ENCODE measurements at places on chromosomes 4 and X.

GRCh38 chr4:74397748-74398426 is 32.9 kb downstream of the EREG start:
- DNase-seq: no peak

- peak; percentile 91 for DNase-seq
Measured at GRCh38 chr4:19850909-19851308, 400.8 kb upstream of the SLIT2 start.

DNA sequence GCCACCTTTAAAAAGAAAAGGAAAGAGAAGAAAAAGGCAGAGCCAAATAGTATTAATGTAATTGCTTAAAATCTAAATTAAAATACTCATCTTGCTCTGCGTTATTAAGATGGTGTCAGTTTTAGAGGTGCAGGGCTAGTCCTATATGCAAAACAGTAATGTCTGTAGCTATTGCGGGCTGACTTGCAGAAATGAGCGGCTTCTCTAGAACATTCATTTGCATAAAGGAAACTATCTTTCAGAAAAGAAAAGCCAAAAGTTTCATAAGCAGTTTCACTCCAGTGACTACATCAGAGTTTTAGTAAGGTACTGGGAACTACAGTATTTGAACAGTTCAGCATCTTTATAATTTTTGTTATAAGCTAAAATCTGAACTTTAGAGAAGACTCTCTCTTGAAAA is 6.0 kb downstream of the SMAD1 start:
- DNase-seq: no peak

- DNase-seq: no peak
Measured at GRCh38 chr4:93779228-93779627, 49.3 kb upstream of the ATOH1 start.

DNA sequence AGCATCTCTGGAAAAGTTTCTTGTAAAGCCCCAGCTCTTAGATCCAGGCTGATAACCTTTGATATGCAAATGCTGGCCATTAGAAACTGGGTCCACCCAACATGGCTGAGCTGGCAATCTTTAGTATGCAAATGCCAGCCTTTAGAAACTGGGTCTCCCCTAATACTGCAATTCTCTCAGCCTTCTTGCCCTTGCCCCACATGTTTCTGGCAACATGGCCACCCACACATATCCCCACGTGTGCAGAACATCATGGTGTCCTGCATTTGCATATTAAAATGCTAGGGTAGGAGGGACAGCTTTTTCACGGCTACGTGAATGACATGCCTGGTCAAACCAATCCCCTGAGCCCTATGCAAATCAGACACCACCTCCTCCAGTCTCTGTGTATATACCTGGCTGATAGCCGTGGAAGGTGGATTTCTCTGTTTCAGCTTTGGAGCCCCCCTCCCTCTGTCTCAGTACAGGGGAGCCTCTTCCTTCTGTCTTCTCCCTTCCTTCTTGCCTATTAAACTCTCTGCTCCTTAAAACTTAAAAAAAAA is 344.0 kb upstream of the NWD2 start:
- no peak for DNase-seq

DNA sequence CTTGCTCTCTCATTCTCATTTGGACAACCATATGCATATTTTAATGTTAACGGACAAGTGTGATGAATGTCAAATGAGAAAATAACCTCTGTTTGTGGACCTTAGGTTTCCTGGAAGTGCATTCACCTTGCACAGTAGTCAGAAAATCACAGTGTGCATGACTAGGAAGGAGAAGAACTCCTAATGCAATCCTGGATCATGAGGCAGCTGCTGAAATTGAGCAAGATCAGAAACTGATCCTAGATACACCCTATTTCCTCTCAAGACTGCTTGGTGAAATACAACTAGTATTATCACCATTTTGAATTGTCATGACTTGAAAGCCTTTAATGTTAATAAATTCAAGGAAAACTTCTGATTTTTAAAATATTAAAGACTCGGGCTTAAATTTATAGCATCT is 1148.9 kb downstream of the STIM2 start:
- no peak for DNase-seq

DNA sequence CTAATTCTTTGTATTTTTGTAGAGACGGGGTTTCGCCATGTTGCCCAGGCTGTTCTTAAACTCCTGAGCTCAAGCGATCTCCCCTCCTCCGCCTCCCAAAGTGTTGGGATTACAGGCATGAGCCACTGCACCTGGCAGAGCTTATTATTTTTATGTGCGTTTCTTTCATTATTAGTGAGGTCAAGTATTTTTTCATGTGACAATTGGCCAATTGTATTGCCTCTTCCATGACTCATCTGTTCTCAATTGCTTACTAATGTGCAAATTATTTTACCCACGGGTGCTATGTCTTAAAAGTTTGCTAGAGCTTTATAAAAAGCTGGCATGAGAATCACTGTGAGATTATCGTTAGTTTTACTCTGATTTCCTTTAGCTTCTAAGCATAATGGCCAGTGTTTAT is 13.0 kb upstream of the ARX start:
- DNase-seq: peak; percentile 78

DNA sequence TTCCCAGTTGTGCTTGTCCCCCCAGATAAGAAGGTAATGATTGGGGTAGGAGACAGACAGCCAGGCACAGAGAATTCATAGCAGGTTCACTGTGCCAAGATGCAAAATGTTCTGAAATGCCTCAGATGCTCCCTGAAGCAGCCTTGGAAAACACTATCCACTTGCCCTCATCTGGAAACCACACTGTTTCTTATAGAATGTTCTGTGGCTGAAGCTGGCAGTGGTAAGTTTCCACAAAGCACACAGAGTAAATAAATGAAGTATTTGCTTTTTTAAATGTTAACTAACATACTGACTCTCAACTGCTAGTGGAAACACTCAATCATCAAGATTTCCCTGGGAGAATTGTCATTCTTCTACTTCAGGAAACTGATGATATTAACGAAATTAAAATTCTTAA is 311.4 kb downstream of the PRDM5 start:
- DNase-seq: no peak

GRCh38 chr4:17690898-17691297 is 76.5 kb downstream of the MED28 start:
- no peak for DNase-seq

- DNase-seq: no peak
Measured at GRCh38 chr4:52588097-52588496, 71.0 kb downstream of the USP46 start.

DNA sequence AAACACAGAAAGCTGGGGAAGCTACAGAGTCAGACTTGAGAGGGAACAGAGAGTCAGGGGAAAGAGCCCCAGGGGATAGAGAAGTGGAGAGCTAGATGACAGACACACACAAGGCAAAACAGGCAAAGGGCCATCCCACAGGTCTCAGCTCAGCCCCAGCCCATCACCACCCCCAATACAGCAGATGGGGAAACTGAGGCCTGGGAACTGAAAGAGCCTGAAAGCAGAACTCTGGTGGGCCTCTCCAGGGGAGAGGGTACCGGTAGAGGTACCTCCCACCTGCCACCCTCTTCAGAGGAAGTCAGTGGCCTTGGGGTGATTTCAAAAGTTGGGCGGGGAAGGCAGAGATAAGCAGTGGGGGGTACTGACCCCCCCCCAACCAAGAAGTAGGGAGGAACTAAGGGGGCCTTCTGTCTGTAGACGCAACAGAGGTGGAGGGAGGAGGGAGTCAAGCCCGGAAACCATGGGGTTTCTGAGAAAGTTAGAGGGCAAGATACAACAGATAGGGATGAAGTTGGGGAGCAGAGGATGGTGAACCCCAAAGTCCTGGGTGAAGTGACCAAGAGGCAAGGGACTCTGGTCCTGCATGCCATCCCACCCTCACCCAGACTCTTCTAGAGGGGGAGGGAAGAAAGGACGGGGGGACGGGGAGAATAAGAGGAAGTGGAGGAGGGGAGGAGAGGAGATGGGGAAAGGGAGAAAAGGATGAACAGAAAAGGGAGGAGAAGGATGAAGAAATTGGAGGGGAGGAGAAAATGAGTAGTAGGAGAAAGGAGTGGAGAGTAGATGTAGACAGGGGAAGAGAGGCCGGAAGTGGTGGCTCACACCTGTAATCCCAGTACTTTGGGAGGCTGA is 3.2 kb downstream of the GATA1 start:
- DNase-seq: no peak

DNA sequence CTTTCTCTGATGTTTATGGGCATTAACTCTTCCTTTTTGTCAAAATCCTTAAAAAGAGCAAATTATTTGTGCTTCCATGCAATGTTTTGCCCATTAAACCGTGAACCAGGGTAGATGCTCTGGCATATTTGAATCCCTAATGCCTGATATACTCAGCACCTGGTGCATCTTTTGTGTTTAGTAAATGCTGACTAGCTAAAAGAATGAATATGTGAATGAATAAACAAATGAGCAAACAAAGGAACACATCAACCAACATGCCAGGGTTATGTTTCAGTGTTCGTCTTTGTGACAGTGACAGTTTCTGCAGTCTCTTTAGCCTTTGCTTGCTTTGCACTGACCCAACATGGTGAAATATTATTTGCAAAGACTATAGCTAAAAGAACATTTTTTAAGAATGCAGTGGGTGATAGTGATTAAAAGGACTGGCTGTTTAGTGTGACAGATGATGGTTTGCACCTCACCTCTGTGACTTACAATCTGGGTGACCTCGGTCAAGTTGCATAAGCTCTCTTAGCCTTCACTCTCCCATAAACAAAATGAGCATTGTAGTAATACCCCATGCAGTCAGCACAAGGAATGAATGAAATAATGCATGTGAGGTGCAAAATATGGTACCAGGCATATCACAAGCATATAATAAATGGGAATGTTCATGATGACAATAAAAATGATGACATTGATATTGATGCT is 29.5 kb downstream of the SMPX start:
- DNase-seq: no peak

GRCh38 chr4:151206241-151207005 is 70.5 kb upstream of the PRSS48 start:
- DNase-seq: no peak

- peak; percentile 82 for DNase-seq
Measured at GRCh38 chrX:154409222-154409871, at the start of gene DNASE1L1. Gene DNASE1L1 (minus strand): TSS chrX:154409254. CDS start chrX:154405568, 3,686 bp downstream.

- no peak for DNase-seq
Measured at GRCh38 chrX:101676571-101676970, 16.9 kb upstream of the ARMCX2 start.

DNA sequence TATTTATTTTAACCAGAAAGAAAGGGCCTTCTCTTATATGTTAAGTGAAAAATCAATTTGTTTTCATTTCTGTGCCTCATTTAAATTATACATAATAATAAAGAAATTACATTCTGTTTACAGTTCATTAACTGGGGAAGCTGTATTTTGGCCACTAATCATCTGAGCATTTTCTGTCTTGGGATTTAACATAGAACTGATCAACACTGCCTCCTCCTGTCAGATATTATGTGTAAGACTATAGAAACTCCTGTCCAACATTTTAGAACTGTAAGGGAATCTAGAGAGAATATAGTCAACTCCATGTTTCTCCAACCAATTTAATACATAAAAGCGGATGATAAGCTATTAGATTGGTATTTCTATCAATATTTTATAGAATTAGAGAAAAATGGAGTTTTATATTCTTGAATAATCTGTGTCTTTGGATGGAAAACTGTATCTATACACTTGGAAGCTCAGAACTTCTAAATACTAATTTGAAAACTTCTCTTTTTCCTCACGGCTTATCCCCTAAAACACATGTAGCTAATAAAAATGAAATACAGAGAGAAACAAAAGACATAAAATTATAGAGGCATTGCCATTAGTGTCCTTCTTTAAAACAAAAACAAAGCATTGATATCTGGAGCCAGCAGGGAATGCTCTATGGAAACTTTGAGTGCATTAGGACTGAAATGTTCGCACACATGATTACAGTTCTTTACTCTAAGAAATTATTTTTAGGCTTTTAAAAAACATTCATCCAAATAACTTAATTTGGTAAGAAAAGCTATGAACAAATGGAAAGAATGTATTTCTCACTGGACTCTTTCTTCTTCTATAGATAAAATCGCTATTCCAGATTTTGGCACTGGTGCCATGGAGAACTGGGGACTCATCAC is 33.1 kb downstream of the ENPEP start:
- DNase-seq: no peak

DNA sequence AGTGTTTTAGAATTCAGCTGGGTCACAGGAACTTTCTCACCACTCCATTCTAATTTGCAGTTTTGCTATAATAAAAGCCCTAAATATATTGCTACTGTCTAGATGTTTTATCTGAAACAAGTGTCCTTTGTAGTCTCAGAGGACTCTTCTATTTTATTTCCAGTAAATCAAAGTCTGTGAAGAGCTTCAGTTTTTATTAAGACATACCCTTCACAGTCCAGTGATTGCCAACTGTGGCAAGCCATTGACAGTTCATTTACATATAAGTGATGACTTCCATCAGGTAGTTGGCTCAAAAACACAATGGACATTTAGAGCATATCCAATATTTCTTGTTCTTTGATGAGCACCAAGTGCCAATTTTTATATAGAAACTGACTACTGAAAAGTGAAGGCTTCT is 466.1 kb downstream of the IQCM start:
- DNase-seq: no peak

DNA sequence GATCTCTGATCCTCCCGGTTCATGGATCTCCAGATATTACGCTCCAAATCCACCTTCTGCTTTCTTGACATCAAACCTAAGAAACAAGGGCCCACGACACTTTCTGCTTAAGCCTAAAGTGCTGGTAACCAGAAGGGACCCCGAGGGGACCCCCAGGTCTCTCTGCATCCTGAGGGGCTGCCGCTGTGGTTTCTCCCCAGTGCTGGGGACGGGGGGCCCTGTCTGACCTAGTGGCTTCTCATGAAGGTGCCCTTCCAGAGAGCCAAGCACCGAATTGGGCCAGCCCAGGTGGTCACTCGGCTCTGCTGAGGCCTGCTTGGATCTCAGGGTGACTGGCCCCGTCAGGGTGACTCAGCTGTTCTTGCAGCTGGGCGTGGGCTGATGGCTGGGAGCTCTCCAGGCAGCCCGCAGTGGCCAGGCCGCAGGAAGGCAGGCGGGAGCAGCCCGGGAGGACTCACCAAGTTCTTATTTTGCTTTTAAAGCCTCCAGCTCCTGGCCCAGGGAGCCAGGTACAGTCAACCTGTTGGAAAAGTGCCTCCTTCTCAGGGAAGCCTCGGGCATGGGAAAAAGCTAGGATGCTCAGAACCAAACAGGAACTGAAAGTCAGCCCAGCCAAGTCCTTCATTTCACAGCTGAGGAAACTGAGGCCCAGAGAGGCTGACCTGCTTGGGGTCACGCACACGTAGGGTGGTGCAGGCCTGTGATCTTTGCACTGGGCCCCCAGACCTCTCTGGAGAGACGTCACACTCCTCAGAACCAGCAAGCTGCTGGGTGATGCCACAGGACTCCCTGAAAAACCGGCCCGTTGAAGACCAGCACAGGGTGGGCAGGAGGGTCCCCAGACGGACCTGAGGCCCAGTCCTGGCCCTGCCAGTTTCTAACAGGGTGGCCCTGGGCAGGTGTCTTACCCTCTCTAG is 16.7 kb downstream of the BLOC1S4 start:
- peak; percentile 62 for DNase-seq

DNA sequence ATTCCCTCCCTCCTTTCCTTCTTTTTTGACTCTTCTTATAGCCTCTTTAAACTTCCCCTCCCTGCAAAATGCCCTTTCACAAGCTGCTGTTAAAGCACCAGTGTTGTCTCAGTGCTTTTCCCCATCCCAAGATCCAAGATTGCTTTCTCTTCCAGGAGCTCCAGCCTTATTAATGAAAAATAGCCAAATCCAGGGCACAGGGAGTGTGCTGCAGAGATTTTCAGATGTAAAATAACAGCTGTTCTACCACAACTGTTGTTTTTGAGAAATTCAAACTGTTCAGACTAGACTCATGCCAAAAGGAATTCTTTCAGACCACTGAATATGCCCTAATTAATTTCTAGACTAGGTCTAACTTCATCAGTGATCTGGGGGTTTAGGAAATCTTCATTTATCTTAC is 47.0 kb upstream of the GPC3 start:
- DNase-seq: no peak

Measured in retinal pigment epithelial cell (primary cell).